Left renal pelvis (tissue), 4 donors: ENCODE measurements at places on chromosomes 7 and 10. TPM values are rescaled to one million over a fixed set of nuclear protein-coding genes. Genes with fewer than 3 reads are reported as not detected.

GPC2 gene
- polyA plus RNA-seq, result 8.8 TPM

DNA sequence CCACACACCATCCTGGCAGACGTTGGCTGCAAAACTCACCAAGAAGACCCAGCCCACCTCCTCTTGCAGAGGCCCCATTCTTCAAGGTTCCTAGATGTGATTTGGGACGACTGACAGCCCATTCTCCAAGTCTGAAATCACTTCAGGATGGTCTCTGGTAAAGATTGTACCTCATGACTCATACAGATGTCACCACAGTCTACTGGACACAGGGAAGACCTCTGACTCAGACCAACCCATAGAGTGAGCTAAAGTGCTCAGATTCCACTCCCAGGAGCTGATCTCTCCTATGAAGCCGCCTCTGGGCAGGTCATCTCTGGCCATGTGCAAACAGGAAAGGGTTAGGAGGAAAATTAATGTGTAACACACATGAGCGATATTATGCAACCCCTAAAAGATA lies 102.4 kb upstream of the VWC2 start:
- DNase-seq, result no peak

- no peak for DNase-seq
Observed at GRCh38 chr7:70239918-70240317, 641.6 kb downstream of the AUTS2 start.

DNA sequence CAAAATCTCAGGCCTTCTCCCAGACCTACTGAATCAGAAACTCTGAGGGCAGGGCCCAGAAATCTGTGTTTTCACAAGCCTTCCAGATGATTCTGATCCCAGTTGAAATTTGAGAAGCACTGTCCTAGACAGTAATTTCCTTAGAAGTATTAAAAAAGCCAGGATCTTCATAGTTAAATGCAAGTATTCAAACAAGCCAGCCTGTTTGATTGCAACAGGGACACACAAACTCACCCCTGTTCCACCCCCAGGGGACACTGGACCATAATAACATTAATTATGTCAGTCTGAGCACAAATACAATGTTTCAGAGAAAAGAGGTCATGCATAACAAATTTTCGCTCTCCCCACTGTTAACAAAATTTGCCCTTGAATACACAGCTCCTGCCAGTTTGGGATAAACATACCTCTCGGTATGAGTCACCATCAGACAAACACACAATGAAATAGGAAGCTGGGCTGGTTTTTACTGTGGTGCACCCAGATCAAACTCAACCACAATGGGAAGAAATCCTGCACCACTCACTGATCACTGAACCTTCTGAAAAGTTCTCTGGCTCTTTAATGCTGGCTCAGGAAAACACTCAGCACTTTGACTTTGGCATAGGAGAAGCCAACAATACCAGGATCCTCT lies 34.3 kb downstream of the ABLIM1 start:
- no peak for DNase-seq

DNA sequence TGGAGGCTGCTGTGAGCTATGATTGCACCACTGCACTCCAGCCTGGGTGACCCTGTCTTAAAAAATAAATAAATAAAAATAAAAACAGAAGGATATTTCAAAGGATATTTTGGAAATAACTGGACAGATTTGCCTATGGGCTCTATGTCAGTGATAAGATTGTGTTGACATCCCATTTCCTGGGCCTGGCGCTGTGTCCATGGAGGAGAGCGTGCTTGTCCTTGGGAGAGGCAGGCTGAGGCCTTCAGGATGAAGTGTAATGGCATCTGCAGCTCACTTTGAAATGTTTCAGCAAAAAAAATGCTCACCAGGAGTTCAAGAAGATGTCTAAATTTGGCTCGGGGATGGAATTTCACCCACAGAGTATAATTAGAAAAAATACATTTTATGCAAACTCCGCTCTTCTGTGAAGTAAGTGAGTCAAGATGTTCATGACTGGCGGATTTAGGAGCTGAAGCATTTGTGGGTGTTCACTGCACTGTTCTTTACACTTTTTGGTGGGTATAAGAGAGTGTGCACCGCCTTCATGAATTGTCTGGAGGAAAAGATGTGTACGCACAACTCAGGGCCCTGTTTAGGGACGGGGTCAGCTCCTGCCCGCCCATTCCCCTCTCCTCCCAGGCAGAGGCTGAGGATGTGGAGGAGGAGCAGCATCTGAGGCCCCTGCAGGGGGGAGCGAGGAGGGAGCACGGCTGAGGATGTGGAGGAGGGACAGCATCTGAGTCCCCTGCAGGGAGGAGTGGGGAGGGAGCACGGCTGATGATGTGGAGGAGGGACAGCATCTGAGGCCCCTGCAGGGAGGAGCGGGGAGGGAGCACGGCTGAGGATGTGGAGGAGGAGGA lies 18.5 kb upstream of the FOXL3 start:
- no peak for DNase-seq

- no peak for DNase-seq
Observed at GRCh38 chr7:44944821-44945220, 34.0 kb downstream of the MYO1G start.

DNA sequence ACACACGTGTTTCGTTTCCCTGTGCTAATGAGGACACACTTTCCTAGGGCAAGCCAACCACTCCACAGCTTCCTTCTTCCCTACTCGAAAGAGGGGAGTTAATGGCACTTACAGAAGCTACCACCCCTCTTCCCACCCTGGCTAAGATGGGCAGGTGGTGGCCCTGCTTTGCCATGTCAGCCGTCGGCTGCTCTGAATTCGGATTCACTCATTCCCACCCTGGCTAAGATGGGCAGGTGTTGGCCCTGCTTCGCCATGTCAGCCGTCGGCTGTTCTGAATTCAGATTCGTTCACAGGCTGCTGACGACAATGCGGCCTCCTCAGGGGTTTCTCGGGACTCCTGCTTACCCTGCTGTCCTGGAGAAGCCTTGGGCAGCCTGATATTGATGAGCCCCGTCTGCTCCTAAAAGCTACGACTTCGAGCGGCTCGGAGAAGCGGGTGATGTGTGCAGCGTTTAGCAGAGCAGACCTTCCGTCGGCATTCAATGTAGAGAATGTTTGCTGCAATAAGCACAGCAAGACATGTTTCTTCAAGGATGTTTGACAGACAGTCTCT lies 56.2 kb upstream of the PPP2R2D start:
- DNase-seq, result no peak

GRCh38 chr10:122419016-122419415 lies 35.4 kb upstream of the ARMS2 start:
- no peak for DNase-seq

- no peak for DNase-seq
Observed at GRCh38 chr7:6476596-6477317, 29.0 kb upstream of the DAGLB start.

GRCh38 chr10:132564690-132565089 lies 27.1 kb downstream of the INPP5A start:
- DNase-seq, result no peak

DNA sequence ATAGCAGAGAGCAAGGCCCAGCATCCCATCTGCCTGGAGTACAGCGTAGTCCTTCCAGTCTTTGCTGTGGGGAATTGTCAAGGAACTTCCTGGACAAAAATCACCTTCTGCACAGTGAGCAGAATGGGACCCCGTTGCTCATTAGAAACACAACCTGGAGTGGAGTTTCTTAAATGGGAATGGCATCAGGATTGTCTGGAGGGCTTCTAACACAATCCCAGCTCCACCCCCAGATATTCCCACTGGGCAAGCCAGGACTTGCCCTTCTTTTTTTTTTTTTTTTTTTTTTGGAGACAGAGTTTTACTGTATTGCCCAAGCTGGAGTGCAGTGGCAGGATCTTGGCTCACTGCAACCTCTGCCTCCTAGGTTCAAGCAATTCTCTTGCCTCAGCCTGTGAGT lies 356.4 kb downstream of the GALNT17 start:
- no peak for DNase-seq
